ENCODE measurements at places on chromosomes 4 and X.

DNA sequence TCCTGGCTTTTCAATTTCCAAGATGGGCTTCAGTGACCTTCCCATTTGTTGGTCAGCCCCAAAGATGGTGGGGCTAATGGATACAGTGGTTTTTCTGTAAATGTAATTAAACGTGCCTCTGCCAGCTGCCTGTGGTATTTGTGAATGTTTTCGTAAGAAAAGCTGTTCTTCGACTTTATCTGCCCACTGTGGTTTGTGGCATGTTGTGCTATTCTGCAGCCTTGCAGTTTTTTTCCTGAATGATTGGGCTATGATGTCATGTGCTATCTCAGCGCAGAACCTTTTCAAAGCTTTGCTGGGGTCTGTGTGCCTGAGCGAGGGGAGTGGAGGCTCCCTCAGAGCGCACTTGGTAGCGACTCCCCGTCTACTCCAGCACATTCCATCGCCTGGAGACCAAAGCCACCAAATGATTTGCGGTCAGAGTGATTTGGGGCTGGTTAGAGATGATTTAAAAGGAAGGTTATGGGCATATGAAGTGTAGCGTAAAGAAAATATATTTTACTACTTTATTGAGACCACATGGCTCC, 137.5 kb downstream of the PALLD start:
- no peak for DNase-seq

DNA sequence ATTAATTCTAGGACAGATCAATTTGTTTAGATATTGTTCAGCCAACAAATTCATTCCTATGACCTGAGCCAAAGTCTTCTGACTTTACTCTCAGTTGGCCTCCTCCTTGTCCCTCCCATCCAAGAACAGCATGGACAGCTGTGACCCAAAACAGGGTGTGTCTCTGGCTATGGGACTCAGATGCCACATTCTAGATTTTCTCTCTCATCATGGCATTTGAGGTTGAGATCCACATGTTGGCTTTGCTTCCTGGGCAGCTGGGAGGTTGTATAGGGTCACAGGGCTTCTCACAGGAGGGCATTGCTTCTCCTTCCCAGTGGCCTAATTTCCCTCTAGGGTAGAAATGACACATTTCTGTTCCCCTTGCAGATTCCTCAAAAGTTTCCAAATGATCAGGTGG, 22.6 kb upstream of the EGF start:
- no peak for DNase-seq

DNA sequence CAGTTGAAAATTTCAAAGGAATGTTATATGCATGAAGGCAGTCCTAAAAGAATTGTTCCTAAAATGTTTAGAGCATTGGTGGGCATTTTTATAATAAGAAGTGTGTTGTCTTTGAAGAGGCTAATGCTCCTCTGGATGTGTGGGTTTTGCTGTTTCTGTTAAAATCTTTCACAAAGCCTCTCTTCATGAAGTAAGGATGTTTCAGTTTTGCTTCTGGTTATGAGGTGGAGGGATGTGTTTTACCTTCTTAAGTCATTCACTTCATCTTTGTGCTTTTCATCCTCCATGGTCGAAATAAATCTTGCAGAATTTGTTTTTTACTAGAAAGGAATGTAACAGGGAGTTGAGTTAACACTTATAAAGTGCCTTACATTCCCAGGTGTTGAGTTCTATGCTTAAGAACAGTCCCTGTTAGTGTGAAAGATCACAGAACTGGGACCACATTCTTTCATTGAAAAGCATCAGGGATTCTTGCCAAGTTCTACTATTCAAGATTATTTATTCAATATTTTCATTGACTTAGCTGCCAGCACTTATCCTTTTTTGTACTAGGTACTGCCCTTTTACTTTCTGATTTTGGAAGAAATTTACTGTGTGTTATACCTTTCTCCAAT, 21.1 kb downstream of the FHIP1A start:
- no peak for DNase-seq

- peak; percentile 17 for DNase-seq
These were observed 1.0 kb downstream of the HMGB2 start for GRCh38 chr4:173332963-173333657.

DNA sequence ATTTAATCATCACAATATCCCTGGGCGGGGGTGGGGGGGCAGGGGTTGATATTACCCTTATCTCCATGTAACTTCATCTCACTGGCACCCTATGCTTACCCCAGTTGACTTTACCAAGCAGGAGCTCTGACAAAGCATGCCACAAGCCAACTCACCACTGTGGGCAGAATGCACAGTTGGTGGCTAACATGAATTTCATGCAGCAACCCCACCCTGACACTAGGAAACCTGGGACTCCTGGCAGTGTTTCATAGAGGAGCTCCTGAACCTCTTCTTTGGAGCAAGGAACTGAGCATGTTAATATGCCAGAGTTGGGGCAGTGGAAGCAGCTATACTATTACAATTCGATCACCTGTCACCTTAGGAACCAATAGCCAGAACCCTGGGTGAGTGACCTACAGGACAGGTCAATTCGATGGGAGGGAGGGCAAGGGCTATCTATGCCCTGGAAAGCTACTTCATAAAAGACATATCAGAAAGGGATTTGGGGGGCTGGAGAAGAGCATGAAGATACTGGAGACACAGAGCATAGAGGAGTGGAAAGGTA, 97.2 kb upstream of the ACSL4 start:
- no peak for DNase-seq

GRCh38 chrX:7147978-7148854, at the start of gene PUDP:
Gene PUDP (minus strand): TSS chrX:7148153. CDS start chrX:7148113, 40 bp downstream.
- peak; percentile 90 for DNase-seq

GRCh38 chrX:2626750-2627149, 64.3 kb upstream of the CD99 start:
- no peak for DNase-seq

DNA sequence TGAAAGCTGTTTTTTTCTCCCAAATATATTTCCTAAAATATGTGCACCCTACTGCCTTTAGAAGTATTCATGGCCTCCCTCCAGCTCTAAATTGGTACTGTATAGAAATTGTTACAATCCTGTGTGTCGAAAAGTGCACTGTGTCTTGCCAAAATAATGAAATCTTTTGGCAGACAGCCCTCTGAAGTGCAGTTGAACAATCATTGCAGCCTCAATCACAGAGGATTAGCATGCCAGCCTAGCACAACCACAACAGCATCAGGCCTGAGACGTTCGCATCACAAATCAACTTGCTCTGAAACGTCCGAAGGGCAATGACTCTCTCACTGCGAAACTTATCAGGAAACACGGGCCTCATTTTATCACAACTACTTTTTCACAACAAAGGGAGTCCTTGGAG, 99.0 kb downstream of the ANOS1 start:
- no peak for DNase-seq

GRCh38 chr4:141898346-141898745, 262.0 kb downstream of the IL15 start:
- DNase-seq = no peak

DNA sequence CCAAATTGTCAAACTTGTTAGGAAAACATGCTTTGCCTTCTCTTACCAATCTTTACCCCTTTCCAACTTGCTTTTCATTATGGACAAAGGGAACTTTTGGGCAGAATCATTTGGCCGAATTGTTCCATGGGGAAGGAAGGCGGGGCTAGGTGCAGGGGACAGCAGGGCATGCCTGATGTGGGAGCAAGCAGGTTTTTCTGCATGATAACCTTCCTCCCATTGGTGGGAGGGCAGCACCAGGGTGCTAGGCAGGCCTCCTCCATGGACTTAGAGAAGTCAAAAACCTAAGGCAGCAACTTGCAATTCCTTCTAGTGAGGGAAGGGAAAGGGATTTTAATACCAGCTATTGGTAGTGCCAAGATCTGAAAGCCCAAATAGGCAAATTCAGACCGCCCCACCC, 260.5 kb downstream of the MAPK10 start:
- no peak for DNase-seq

- no peak for DNase-seq
These were observed 157.7 kb downstream of the SMIM20 start for GRCh38 chr4:26071688-26072087.

DNA sequence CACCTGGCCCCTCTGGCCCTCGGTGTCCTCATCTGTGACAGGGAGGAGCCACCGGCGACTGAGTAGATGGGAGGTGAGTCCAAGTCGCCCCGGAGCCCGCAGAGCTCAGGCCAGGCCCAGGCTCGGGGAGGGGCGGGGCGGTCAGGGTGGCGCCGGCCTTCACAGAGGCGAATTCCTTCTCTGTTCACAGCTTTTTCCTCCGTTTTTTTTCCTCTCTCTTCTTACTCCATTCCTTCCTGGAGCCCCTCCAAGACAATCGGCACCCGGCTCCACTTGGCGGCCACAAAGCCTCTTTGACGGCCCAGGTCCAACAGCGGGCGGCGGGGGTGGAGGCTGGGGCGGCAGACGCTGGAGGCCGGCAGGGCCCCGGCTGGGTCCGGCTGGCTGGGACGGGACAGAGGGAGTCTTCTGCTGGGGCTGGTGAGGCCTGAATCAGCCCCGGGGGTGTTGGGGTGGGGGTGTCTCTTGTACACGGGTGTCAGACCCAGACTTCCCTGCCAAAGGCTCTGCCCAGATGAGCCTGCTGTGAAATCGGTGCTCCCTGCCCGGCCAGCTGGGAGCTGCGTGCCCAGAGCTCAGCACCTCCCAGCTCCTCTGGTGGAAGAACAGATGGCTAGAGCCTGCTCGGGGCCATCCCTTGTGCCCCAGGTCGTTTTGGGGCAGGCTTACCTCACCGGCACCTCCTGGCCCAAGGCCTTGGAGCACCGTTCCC, 22.6 kb downstream of the FGFRL1 start:
- no peak for DNase-seq

- no peak for DNase-seq
These were observed 5.5 kb upstream of the WFS1 start for GRCh38 chr4:6264225-6264540.

GRCh38 chr4:125520258-125520990, 205.7 kb downstream of the FAT4 start:
- no peak for DNase-seq

DNA sequence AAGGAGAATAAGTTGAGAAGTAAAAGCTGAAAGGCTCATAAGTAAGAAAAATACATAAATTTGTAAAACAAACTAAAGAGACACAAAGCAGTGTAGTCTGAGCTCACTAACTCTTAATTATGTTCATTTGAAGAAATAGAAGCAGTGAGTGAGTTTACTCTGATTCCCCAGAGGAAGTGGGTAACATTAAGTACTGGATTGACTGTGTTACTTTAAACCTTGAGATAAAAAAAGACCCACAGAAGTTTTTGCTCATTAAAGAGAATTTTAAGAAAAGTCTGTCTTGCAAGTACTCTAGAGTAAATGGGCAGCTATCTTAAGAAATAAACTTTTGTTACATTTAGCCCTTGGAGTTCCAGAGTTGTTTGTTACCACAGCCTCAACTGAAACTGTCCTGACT, 2466.9 kb downstream of the PCDH7 start:
- DNase-seq = no peak
